CD4-positive, alpha-beta T cell treated with Interleukin-15 for 4 hours (primary cell): ENCODE measurements at places on chromosomes 13 and 19.

DNA sequence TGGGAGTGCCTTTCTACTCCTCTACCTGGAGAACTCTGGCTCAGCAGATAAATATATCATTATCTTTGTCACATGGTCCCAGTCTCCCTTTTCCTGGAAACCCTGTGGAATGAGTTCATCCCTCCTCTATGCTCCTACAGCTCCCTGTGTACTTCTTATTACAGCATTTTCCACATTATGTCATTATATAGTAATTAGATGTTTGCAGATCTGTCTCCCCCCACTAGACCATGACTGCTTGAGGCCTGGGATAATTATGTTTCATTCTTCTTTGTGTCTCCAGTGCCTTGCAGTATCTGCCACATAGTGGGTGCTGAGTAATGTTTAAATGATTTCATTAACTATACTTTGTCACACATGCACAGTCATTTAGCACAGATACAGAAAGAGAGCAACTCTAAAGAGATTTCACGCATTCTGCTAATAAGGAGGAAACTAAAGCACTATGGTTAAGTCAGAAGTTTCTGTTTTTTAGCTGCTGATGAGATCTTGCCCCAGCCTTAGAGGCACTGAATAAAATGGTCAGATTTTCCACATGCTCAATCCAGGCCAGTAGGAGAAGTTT, 66.1 kb upstream of the DIAPH3 start:
- no peak for DNase-seq

DNA sequence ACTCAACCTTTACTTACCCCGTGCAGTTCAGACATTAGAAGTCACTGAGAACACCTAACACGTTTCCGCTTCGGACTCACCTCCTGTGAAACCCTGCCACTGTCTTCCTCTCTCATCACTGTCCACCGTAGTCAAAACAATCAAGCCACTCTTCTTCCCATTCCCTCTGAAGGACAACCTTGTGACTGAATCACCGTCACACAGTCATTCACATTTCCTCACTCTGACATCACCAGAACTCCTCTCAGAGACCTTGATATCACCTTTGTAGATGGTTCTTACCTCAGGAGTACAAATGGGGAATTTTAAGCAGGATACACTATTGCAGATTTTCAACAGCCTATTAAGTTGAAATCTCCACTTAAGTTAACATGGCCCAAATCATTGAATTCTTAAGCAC, 1.3 kb upstream of the KBTBD6 start:
- no peak for DNase-seq

DNA sequence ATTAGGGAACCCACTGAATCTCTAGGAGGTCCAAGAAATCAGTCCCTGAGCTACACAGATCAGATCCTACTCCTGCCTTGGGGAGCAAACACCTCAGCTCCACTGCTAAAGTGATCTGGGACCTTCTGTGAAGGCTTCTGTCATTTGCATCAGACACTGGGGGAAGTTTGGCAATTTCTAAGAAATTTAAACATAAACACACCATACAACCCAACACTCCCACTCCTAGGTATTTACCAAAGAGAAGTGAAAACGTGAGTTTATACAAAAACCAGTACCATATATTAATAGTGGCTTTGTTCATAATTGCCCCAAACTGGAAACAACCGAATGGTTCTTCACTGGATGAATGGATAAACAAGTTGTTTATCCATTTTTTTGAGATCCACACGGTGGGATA, 7.3 kb upstream of the TYROBP start:
- no peak for DNase-seq

- no peak for DNase-seq
Observed at GRCh38 chr13:106220211-106220610, 315.3 kb downstream of the EFNB2 start.

DNA sequence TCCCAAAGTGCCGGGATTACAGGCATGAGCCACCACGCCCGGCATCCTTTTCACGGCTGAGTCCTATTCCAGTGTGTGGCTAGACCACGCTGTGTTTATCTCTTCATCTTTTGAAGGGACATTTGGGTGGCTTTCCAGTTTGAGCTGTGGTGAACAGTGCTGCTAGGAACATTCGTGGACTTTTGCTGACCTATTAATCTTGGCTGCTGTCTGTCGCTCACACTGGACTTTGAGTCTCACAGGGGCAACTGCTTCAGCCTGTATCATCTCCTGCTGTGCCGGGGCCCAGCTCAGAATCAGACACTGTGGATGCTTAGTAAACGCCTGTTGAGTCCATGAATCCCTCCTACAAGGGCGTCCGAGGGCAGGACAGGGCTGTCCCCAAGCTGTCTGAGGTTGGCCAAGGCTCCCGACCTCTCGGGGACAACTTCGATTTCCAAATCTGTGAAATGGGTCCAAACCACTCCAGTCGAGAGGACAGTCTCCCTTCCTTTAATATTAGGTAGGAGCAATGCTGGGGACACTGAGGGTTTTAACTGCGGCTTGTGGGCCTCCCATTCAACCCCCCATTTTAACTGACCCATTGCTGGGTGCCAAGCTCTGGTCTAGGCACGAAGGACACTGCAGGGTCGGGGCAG, 48.4 kb downstream of the SMIM24 start:
- DNase-seq: no peak

DNA sequence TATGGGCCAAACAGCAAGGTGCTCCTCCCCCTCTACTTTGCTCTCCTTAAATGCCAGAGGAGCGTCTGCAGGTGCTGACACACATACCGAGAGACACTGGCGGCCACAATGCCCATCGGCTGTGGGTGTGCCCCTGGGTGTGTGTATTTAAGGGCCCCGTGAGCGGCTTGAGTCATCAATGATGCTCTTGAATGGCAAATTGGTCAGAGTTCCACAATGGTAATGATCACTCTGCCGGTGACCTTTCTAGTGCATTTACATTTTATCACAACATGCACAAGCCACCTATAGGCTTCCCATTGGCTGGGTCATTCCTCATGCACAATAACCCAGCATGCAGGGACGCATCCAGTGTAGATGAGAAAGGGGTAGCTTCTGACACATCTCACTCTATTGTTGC, 124.8 kb downstream of the ZNF536 start:
- DNase-seq: no peak

GRCh38 chr13:75581874-75582640, 32.5 kb downstream of the UCHL3 start:
- no peak for DNase-seq

DNA sequence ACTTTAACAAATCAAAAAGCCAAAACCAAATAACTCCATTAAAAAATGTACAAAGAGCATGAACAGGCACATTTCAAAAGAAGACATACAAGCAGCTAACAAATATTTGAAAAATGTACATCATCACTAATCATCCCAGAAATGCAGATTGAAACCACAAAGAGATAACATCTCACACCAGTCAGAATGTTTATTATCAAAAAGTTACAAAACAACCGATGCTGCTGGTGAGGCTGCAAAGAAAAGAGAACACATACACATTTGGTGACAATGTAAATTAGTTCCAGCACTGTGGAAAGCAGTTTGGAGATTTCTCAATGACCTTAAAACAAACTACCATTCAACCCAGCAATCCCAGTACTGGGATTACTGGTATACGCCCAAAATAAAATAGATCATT, 756.0 kb upstream of the PCDH20 start:
- no peak for DNase-seq

GRCh38 chr13:85095418-85096272, 703.6 kb downstream of the SLITRK6 start:
- DNase-seq: no peak

DNA sequence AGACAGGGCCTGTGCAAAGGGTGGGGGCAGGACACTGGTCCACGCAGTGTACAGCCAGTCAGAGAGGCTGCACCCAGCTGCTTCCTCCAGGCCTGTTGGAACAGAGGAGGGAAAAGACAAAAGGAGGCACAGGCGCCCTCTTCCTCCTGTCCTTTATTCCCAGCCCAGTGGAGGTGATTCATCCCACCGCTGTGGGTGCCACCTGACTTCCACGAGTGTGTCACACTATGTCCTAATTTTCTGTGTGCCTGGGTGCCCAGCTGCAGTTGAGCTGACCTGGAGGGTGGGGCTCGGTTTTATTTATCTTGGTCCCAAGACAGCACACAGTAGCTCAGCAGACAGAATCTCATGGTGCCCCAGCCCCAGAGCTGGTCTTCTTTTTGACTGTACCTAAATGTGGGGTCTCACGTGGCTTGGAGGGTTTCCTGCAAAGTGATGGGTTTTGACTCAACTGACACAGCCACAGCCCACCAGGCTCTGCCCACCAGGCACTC, 9.0 kb downstream of the EPS15L1 start:
- DNase-seq: no peak

- DNase-seq: peak; percentile 62
Observed at GRCh38 chr19:50461066-50461875, 15.0 kb upstream of the EMC10 start.
